ENCODE measurements at places on chromosomes 12 and 14.
A peak's percentile ranks its signal among the peaks of the same experiment; 100 is the strongest.

- no peak for DNase-seq
These were observed 79.2 kb upstream of the RTL1 start for GRCh38 chr14:100982762-100983161.

GRCh38 chr12:9751204-9752144 is 9.2 kb downstream of the CD69 start:
- DNase-seq = no peak

DNA sequence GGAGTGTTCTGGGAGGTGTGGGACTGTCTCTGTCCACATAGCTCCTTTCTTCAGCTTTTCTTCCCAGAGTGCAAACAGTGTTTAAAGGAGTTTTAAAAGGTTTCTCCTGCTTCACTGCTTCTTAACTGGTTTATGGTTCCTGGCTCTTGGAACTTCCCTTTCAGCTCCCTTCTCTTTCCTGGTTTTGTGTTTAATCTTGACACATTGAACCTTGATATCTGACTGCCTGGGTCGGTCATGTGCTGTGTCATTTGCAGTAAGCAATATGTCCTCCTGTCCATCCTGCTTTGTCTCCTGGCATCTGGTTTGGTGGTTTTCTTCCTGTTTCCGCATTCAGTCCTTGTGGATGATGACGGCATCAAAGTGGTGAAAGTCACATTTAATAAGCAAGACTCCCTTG is 2.2 kb downstream of the TMEM106C start:
- no peak for DNase-seq

GRCh38 chr12:94172031-94172430 is 23.7 kb downstream of the PLXNC1 start:
- DNase-seq = peak; percentile 40

DNA sequence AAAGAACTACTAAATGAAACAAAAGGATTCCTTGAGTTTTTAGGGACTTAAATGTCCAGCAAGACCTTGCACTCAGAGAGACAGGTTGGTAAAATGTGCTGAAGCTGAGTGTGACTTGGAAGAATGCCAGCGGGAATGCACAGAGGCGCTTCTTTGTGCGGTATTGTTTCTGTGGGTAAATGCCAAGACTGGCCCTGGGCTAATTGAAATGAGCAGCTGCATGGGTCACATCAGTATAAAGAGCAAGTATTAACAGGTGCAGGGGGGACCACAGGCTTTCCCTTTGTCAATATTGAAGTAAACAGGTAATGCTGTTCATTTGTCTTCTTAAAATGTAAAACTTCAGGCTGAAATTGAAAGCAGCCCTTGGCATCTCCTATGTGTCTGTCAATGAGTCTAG is 74.3 kb downstream of the LMO3 start:
- no peak for DNase-seq

GRCh38 chr12:52600941-52601481 is at the start of gene KRT72:
Gene KRT72, minus strand, starts transcription at chr12:52601463. Its CDS starts 11 bp downstream, at chr12:52601452.
- no peak for DNase-seq

GRCh38 chr14:33525626-33526025 is 425.2 kb downstream of the EGLN3 start:
- no peak for DNase-seq

DNA sequence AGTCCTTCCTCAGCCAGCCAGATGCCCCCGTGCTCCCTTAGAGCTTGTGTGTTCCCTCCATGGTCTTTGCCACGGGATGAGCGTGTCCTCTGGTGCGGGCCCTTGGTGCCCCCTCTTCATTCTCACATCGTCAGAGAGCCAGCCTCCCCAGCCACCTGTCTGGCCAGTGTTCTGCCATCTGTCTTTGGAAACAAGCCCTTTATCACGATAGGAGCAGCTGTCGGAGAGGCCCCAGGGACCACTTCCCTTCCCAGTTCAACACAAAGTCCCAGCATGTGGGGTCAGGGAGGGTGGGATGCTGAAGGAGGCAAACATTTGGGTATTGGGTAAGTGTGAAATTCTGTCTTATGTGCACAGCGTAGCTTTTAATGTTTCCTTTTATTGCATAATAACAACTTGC is 44.5 kb downstream of the DYNC1H1 start:
- no peak for DNase-seq

DNA sequence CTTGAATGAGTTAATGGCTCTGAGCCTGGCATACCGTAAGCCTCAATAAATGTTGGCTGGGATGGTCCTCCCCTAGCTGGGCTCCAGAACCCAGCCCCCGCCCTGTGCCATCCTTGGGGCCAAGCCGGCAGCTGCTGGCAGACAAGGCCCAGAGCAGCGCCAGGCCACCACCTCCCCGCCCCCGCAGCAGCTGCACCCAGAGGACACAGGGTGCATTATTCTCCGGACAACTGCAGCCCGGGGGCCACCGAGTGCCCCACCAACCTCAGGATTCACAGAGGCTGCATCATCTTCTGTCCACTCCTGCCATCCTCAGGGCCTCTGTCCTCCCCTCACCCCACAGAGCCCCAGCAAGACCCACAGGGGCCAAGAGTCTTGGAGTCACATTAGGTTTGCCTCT is 92.7 kb downstream of the NCOR2 start:
- DNase-seq = no peak

DNA sequence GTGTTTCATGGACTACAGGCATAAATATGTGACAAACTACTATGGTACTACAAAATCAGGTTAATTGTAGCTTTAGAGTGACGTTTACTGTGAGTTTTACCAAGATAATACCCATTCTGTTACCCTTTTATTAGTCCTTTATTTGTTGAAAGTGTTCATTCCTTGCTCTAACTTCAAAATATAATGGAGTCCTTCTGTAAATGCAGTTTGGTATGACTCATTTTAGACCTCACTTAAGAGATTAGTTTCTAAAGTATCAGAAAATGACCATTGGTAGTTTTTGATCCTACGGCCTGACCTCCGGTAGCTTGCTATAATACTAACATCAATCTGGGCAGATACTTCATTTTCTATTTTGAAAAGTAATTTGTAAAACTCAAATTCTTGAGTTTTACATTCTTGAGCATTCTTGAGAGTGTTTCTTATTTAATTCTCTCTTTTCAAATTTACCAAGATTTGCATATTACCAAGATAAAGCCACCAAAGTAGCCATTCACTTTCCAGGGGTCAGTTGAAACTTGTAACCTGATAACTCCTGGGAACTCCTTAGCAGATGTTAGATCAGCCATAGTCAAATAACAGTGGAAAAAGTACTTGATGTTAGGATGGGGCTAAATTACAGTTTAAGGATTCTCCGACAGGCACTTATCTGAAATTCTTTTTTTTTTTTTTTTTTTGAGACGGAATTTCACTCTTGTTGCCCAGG is 4.2 kb downstream of the HSPA2 start:
- DNase-seq = no peak

- DNase-seq = no peak
These were observed 181.3 kb downstream of the CCDC59 start for GRCh38 chr12:82176761-82177490.

- DNase-seq = no peak
These were observed 326.9 kb upstream of the SFSWAP start for GRCh38 chr12:131383741-131384543.

DNA sequence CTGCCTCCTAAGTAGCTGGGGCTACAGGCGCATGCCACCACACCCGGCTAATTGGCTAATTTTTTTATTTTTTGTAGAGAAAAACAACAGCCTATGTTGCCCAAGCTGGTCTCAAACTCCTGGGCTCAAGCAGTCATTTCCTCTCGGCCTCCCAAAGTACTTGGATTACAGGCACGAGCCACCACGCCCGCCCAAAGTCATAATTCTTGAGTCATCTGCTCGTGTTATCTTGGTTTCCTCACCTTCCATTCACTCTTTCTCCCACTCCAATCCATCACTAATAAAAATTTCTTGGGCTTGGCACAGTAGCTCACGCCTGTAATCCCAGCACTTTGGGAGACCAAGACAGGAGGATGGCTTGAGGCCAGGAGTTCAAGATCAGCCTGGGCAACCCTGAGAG is 32.0 kb downstream of the ITGA7 start:
- DNase-seq = no peak

DNA sequence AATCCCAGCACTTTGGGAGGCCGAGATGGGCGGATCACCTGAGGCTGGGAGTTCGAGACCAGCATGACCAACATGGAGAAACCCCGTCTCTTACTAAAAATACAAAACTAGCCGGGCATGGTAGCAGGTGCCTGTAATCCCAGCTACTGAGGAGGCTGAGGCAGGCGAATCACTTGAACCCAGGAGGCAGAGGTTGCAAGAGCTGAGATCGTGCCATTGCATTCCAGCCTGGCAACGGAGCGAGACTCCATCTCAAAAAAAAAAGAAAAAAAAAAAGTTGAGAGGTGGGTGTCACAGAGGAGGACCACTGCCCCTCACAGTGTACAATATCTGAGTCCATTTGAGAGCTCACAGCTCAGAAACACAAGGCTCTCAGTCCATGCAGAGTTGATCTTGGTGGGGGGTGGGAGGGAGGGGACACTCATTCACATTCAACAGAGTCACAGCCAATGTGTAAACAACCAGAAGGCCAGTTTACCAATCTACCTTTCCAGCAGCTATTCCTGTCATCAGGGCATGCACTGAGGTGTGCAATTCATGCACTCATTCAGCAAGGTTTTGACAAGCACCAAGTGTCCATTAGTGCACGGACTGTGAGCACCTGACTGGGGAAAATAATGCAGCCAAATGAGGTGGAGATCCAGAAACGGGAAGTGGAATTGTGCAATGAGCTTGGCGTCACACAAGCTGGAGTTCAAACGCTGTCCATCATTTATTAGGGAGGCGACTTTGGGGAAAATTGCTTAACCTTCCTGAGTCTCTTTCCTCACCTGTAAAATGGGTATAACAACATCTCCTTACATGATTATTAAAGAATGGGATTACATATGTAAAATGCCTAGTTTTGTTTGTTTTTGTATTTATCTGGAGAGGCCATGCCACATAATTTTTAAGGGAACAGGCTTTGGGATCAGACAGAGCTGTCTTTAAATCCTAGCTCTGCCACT is 4.4 kb upstream of the EIF5 start:
- DNase-seq = no peak

DNA sequence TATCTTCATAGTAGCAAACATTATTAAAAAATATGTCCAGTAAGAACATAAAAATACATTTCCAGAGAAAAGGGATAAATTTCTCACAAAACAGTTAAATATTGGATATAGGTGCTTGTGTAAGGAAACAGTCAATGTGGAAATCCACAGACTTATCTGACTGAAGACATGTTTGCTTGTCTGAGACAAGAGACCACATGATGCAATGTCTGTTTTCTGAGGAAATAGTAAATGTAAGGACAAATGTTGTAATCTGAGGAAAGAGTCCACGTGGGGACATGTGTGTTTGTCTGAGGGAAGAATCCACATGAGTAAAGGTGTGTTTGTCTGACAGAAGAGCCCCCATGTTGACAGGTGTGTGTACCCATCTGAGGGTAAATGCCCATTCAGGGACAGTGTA is 1093.2 kb downstream of the TMEM121 start:
- DNase-seq = no peak

DNA sequence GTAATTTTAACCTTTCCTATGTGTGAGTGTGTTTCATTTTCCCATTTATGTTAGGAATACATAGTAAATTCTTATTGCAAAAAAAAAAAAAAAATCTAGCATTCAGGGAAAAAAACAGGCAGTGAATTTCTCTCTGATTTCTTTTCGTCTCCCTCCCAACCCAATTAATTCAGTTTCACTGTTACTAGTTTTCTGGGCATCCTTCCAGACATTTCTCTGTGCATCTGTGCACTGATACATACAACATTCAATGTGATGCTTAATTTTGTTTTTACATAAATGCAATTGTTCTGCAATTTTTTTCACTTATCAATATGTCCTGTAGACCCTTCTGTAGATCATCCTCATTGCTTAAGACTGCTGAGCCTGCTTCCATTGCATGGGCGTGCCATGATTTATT is 694.3 kb upstream of the TBX3 start:
- DNase-seq = no peak

- no peak for DNase-seq
These were observed 55.1 kb downstream of the PRIMA1 start for GRCh38 chr14:93733231-93733630.

DNA sequence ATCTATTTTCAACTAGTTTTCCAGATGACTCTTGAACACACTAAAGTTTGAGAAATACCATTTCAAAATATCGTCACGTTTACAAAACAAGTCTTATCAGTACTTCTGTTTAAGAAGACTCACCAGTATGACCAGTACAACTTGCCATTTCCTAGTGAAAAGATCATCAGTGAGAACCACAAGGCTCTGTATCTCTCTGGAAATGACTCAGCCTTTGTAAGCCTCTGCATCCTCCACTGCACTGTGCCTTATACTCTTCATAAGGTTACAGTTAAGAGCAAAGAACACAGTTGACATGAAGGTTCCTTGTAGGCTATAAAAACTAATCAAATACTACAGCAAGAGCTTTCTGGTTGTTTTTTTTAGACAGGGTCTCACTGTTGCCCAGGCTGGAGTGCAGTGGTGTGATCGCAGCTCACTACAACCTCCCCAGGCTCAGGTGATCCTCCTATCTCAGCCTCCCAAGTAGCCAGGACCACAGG is 5.7 kb upstream of the VTI1B start:
- DNase-seq = no peak

DNA sequence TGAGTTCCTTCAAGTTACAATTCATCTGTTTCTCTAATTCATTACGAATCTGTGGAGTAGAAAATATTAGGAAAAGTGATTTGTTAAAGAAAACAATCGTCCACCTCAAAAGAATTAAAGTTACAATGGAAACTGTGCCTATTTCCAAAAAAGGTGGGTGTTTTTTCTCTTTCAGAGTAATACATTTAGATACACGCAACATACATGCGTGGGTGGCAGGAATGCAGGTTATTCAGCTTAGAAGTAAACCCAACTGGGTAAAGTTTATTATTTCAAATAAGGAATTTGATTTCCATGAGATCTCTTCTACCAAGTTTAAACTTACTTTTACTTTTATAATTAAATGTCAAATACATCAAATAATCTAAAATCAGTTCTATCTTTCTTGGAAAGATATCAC is 52.2 kb downstream of the SSH1 start:
- DNase-seq = no peak

- no peak for DNase-seq
These were observed 147.9 kb downstream of the SYNE2 start for GRCh38 chr14:64000749-64001148.

DNA sequence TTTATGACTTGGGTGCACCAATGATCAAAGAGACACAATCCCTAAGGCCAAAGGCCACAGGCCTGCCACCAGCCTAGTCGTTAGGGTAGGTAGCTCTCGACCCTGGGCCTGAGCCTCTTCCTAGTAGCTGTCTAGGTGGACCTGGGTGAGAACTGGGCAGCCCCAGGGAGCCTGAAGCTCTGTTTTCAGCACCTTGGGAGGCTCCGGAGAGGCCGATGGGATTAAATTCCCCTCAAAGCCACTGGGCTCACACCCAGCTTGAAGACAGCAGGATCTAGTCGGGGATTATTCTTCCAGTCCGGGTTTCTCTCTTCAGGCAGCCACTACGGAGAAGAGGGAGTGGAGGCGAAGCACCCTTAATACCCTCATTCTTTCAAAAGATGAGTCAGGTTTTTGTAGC is 79.8 kb downstream of the TMEM260 start:
- no peak for DNase-seq

All from activated CD4-positive, alpha-beta T cell treated with anti-CD3 and anti-CD28 coated beads, Interleukin-2, amount 50 U/mL, for 24 hours (primary cell).